ENCODE measurements at places on chromosomes 1 and 21.

DNA sequence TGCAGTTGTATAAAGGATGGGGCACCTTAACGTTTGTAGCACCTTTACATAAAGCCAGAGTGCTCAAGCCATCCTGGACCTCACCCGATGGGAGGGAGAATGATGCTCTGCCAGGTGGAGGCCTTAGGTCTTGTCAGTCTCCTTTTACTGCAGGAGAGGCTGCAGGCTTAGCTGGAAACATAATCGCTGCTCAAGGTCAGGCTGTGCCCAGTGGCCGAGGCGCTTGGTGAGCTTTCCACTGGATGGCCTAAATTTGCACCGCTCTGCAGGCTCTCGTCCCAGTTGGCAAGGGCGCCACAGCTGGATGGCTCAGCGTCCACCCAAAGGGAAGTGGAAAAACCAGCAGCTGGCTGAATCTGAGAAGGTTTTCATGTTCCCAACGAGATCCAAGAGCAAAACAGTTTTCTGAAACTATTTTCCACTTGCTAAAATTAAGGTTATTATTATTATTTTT, 438.9 kb downstream of the CAMTA1 start:
- DNase-seq: no peak

- no peak for DNase-seq
Measured at GRCh38 chr1:25724201-25724600, 75.8 kb upstream of the SELENON start.

DNA sequence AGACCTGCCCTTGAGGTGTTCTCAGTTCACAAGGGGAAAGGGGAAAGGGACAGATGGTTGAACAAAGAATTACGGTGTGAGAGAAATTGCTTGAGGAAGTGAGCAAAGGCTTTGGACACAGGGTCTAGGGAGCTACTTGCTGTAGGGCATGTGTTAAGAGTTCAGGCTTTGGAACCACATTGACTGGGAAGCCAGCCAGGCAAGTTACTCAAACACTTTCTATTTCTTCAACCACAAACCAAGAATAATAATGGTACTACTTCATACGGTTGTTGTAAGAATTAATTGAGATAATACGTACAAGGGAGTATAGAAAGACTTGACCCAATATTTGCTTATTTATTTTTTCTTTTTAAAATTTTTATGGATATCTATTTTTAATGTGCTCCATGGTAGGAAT, 26.6 kb downstream of the AK4 start:
- DNase-seq: no peak

DNA sequence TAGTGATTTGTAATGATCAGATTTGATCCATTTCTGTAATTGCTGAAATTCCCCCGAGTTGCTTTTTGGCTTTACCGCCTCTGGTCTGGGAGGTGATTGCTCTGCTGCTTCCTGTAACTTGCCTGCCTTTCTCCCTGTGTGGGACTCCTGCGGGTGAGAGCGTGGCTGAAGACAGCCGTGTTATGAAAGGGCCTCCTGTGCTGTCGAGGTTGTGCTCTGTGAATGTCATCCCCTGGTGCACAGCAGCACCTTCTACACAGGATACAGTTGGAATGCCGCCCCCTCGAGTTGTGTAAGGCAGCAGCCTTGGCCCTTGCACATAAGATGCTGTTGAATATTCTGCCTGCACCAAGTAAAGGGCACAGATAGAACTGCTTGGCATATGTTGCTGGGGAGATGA, 5.9 kb downstream of the SOD1 start:
- DNase-seq: no peak

GRCh38 chr1:202213361-202214088, 19.9 kb downstream of the LGR6 start:
- DNase-seq: no peak

DNA sequence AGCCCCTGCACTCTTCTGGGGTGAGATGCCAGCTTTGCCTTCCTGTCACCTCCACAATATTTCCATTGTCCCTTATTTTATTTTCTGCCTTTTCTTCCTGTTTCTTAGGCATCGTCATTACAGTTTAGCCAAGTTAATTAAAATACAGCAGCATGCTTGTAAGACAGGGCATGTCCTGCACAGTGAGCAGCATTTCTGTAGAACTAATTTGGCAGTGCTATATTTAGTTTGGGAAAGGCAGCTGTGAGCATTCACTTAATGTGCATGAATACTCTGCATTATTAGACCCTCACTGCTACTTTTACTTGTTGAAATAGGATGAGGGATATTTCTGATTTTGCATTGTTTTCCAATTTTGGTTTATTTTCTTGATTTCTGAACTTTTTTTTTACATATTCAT, 133.3 kb downstream of the KCNK2 start:
- no peak for DNase-seq

DNA sequence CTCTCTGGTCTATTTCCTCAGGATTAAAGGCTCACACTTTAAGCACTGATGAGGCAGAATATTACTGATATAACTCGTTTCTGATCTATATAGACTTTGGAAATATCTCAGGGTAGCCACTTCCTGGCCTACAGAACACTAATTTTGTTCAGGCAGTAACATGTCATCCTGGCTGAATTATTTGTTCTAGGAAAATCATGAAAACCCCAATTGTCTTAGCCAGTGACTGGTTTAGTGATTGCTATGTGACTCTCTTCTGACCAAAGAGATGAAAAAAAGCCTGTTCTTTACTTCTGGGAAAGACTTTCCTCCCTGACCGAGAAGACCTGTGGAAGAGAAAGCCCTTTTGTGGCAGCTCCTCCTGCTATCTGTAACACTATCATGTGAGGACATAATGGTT, 453.7 kb downstream of the SETD4 start:
- DNase-seq: no peak

DNA sequence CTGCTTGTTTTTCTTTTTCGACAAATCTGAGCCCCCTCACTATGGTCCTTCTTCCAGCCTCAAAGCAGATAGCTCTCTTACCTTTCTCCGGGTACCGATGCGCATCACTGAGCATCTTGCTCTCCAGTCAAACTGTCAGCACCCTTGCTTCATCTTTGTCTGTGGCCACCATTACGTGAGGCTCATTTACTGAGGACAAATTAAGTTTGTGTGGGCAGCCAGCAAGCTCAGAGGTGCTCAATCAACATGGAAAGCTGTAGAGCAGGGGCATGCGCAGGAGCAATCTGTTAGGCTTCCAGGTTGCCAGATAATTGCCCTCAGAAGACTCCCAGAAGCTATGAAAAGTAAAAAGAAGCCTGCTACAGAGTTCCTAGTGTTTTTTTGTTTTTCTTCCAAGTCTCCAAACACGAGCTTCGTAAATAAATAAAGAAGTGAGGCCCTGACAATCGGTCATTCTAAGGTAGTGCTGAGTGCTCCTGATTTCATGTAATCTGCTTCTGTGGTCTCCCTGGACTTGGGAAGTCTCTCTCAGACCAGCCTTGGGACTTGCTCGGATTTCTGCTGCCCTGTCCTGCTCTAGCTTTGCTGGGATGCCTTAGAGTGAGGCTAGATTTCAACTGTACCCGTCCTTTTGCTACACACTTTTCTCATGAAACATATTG, 1.8 kb downstream of the C1orf53 start:
- DNase-seq: no peak

DNA sequence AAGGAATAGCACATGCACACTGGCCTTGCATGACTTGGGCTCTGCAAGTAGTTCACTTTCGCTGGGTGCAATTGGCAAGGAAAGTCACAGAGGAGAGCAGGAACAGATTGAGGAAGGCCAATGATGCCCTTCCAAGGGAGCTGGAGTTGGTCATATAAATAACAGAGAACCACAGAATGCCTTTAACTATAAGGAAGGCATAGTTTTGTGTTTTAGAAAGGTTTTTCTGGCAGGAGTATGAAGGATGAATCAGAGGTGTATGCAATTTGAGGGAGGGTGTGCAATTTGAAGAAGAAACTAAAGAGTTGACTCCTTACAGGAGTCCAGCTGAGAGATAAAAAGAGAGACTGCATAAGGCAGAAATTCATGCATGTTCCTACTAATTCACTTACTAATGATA, 112.1 kb downstream of the PHTF1 start:
- DNase-seq: no peak

DNA sequence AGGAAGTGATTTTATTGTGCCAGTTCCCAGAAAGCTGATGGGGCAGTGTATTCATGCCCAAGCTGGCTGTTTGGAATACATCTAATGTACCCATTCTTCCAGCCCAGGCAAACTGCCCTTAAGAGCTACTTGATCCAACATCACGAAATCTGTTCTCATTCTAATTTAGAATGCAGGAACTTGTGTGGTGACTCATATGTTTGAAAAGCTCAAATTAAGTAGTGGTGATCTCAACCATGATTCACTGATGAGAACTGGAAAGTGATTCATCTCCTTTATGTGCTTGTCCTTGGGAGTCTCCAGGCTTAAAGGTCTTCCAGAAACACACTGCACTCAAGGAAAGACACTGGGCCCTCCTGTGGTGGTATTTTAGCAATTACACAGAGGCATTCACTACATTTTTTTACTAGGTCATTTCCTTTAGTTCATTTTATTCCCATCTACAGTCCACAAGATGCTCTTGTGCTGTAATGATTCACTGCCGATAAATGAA, 65.4 kb downstream of the RPE65 start:
- no peak for DNase-seq

DNA sequence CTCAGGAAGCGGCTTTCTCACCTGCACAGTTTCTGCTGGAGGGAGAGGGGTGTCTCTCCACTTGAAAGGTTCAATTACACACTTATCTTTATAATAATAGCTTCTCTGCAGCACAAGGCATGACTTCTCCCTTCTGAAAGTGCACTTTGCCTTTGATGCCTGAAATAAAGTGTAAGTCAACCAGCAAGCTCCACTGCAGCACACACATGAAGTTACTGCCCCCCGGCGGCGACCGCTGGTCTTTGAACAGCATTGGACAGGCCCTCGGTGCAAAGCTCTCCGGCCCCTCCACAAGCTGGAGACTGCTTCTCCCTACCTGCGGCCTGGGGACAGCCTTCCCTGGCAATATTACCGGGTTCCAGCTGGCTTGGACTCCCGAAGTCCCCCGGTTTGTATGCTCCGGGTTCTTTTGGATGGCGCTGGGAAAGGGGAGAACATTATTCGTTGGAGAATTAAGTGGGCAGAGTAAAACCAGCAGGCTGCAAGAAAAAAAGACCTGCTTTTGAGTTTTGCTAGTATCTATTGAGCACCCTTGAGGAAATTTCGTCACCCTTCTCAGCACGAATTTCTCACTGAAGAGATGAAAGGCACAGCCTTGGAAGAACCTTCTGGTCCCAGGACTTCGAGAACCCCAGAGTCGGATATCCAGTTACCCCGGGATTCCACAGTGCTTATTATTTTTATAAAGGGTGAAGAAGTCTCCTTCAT, 11.8 kb downstream of the RCAN1 start:
- DNase-seq: peak; percentile 46

DNA sequence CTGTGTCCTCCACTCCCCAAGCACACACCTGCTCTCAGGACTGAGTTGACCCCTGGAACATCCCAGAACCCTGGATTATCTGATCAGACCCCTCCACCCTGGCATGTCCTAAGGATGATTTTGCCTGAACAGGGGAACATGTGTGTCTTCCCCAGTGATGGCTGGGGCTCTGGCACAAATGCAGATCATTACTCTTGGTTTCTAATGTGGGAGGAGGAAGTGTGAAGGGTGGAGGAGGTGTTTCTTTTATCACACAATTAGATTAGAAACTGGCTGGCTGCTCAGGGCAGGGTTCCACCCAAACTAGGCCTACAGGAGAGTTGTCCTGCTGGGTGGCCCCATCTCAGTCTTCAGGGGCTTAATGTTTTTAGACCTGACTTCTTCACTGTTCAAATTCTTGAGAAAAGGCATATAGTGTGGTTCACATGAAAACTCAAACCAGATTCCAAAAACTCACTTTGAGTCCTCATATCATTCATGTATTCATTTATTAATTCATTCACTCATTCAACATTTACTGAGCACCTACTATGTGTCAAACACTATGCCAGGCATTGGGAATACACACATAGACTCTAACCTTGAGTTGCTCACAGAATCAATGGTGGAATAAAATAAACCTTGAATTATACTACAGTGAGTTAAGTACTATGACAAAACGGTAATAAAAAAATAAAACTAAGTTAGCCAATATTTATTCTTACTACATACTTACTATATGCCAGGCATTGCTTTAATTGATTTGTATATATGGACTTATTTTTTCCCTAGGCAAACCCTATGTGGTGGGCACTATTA, 221.8 kb upstream of the JUN start:
- no peak for DNase-seq

- DNase-seq: no peak
Measured at GRCh38 chr1:43931711-43932660, 1.6 kb upstream of the ARTN start.

DNA sequence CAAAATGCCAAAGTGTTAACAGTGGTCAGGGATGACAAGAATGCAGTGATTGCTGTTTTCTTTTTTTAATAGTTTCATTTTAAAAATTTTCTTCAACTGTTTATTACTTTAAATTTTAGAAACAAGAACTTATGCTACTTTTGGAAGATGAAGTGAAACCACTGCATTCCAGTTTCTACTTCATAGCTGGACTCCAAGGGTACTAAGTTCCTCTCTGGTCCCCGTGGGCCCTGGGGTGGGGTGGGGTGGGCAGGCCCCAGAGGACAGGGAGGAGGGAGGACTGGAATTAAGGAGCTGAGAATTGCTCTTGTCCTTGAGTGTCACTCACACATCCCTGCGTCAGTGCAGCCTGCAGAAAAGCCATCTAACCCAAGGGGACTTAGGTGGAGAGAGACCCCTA, 97.3 kb downstream of the RAVER2 start:
- no peak for DNase-seq

DNA sequence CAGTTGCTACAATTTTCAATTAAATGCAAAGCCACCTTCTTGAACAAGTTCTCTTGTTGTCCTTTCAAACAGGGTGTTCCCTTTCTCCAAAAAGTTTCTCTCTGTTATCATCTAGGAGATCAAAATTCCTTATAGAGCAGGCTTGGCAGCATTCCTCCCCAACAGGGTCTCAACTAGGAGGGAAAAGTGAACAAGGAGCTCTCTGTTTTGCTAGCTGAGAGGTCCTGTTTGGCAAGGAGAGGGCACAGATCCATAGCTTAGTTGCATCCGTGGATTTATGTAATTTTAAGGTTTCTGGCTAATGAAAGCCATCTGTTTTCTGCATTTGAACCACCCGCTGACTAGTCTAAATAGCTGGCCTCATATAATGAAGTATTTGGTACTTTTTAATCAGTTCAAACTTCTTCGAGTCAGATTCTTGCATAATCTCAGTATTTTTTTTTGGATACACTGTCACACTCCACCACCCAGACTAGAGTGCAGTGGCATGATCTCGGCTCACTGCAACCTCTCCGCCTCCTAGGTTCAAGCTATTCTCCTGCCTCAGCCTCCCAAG, 54.0 kb downstream of the APP start:
- DNase-seq: no peak
